ENCODE measurements at places on chromosomes 2 and 18. TPM values are rescaled to one million over a fixed set of nuclear protein-coding genes. Genes with fewer than 3 reads are reported as not detected.

Gene CHRNG
- not detected for total RNA-seq

- no peak for DNase-seq
Measured at GRCh38 chr2:225108805-225109204, 66.5 kb upstream of the DOCK10 start.

- DNase-seq, result no peak
Measured at GRCh38 chr2:23512778-23513177, 127.8 kb downstream of the KLHL29 start.

DNA sequence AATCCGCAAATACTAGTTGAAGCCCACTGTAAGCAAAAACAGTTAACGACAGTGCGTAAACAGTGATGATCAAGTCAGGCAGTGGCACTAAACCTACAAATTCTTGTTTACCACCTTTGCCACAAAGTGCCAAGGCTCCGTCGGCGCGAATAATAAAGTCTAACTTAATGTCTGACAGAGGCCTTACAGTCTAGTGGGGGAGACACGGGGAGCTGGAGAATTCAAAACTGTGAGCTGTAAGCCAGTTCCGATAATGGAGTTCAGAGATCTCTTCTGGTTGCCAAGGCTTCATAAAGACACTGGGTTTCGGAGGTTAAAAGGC, 284 bp upstream of the EXOC6B start:
- DNase-seq, result no peak

DNA sequence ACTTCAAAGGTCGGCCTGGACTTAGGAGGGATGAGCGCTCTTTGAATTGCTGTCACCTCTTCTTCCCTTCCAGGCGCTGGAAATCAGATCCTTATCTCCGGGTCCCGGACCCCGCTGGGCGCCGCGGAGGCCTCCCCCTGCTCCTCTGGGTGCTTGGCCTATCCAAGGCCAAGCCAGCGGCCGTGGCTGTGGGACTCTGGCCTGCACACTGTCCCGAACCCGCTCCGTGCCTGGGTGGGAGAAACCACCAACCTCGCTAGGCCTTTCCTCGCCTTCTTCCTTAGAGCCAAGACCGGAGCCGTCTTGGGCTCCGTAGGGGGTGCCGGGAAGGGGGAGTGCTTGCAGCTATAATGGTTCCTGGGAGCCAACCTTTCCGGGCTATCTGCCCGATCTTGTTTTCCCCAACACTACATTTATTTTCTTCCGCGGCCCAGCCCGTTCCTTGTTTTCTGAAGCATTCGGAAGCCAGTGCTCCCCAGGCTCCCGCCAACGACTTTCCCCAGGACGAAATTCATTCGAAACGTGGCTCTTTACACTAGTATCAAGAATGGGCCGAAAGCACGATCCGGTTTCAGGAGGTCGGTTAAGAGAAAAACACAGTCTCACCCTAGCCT, 2.4 kb downstream of the OSR1 start:
- no peak for DNase-seq

Data from thoracic aorta (tissue), 2 donors.